ENCODE measurements at places on chromosomes 7 and 10.
A peak's percentile ranks its signal among the peaks of the same experiment; 100 is the strongest.

DNA sequence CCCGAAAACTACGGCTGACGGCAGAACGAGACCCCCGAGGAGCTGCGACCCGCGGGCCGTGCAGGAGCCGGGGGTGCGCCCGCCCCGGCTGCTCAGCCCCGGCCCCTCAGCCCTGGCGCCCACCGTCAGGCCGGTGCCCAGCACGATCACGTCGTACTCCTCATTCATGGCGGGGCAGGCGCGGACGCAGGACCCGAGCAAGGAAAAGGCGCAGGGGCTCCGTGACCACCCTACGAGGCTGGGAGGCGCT, 218 bp downstream of the GDI2 start:
- DNase-seq = no peak

DNA sequence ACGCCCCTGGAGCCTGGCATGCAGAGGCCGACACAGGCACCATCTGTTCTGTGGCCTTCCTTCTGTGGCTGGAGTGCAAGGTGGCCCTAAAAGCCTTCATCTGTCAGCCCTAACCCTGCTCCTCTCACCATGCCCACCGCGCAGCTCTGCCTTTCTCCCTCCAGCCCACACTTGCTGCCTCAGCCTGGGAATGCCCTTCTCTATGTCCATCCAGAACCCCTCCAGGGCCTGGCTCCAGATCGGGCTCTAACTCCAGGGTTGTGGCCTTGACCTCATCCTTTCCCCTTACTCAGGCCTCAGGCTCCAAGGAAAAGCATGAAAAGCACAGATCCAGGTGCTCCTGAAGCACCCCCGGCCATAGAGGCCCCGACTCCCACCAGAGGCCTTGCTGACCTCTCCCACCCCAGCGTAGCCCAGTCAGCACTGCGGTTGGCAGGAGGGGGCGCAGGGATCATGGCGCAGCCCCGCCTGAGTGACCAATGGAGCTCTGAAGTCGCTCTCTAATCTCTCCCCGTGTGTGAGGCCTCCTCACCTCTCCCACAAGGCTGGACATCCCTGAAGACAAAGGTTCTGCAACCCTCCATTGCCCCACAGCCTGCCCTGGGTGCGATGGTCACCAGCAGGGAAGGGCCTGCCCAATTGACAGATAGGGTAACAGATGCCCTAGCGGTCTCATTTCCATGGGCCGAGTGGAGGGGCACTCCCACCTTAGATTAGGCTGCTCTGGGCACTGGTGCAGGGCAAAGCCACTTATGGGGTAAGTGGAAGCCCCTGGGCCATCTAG, 9.2 kb downstream of the ZCCHC24 start:
- no peak for DNase-seq

DNA sequence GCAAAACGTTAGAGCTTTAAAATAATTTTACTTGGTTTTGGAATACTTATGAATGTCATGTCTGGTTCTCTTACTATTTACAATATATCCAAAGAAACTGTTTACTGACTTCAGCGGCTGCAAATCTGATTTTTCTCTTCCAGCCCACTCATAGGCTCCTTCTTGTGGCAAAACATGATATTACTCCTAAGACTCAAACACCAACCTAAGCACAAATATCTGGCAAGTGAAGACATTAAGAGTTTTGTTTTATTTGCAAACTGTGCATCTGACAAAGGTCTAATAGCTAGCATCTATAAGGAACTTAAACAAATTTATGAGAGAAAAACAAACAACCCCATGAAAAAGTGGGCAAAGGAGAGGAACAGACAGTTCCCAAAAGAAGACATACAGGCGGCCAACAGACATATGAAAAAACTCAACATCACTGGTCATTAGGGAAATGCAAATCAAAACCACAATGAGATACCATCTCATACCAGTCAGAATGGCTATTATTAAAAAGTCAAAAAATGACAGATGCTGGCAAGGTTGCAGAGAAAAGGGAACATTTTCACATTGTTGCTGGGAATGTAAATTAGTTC, 20.3 kb upstream of the GJC3 start:
- DNase-seq = no peak

GRCh38 chr7:104137971-104138370, 69.8 kb downstream of the ORC5 start:
- no peak for DNase-seq

DNA sequence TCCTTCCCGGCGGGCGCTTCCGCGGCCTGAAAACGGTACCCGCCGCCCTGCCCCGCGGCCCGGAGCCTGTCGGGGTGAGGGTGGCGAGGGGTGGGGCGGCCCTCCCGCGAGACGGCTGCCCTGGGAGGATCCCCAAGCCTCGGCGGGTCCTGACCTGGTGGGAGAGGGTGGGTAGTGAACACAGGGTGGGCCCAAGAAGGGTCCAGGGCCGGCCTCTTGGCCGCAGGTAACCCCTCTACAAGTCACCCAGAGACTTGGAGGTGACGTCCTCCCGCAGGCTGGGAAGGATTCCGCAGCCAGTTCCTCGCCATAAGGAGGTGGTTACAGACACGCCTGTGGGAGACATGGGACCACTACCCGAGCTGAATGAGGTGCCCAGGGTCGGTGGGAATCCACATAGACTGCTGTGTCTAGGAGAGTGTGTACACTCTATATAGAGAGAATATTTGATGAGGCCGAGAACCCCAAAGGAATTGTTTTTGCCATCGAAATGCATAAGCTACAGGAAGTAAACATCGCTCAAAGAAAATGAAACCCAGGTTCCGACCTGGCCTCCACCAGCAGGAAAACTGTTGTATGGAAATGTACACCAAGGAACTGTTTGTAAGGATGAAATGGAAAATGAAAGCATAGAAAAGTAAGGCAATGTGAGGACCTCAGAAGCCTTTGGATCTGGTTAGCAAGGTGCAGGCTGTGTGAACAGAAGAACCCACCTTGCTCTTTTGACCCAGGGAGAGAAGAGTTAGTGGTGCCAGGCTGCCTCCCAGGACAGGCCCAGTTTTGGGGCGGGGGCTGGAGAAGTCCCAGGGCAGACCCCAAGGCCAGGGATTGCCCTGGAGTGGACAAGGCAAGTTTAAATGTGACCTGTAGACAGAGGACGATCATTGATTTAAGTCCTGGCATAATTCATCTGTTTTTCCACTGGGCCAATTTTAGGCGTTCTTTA, 659 bp downstream of the OPTN start:
- DNase-seq = peak; percentile 21

DNA sequence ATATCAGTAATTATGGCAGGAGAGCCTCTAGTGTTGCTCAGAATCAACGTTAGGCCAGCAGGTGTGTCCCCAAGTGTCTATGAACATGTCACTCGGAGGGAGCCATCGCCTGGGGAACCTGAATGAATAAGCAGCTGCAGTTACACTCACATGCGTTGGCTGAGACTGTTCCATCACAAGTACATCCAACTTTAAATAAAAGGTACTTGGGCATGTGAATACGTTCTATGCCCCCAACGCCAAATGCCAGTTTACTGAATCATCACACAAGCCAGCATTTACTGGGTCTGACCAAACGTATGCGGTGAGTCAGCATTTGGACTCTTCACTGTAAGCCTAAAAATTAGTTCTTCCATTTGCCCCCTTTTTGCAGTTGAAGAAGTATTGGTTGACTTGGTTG, 207.6 kb upstream of the PLXNA4 start:
- peak; percentile 70 for DNase-seq

DNA sequence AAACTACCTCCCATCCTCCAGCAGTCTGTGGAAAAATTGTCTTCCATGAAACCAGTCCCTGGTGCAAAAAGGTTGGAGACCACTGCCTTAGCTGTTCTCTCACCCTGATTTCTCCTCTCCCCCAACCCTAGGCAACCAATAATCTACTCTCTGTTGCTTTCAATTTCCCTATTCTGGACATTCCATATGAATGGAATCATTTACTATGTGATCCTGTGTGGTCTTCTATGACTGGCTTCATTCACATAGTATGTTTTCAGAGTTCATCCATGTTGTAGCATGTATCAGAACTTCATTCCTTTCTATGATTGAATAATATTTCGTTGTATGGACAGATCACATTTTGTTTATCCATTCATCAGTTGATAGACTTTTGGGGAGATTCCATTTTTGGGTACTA, 38.3 kb upstream of the DLG5 start:
- no peak for DNase-seq

DNA sequence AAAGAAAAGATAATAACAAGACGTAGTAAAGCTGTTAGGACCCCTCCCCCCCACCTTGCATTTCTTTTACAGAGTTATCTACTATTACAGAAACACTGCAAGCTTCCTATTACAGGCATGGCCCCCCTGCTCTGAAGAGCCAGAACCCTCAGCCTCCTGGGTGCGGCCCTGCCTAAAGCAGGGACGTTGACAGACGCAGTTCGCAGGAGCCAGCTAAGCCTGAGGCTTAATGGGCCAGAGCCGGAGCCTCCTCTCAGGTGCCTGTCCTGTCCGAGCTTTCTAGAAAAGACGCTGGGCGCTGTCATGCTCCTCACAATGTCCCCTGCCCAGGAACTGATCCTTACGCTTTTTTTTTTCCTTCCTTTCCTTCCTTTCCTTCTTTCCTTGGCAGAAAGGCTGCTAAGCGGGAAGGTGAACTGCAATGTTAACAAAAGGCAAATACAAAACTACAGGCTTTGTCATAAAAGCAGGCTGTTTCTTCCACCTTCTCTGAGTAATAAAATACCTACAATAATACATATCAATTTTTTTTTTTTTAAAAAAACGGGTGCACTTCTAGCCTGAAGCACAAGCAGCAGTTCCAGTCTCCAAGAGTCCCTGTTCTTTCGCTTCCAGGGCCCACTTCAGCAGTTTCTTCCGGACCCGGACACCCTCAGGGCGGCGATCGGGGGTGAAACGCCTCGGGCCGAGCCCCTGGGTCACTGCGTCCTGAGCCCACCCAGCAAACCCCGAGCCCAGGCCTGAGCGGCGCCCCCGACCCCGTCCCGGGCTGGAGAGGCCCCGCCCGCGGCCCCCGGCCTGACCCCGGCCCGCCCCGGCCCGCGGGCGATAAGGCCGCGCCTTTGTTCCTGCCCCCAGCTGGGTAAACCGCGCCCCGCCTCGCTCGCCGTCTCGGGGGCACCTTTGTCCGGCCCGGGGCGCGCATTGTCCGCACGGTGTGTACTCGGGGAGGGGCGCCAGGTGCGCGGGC, 11.2 kb downstream of the MNX1 start:
- DNase-seq = no peak

- peak; percentile 72 for DNase-seq
Observed at GRCh38 chr10:110498982-110499795, 1.5 kb downstream of the DUSP5 start.

- no peak for DNase-seq
Observed at GRCh38 chr7:47597379-47597778, 15.5 kb upstream of the TNS3 start.

DNA sequence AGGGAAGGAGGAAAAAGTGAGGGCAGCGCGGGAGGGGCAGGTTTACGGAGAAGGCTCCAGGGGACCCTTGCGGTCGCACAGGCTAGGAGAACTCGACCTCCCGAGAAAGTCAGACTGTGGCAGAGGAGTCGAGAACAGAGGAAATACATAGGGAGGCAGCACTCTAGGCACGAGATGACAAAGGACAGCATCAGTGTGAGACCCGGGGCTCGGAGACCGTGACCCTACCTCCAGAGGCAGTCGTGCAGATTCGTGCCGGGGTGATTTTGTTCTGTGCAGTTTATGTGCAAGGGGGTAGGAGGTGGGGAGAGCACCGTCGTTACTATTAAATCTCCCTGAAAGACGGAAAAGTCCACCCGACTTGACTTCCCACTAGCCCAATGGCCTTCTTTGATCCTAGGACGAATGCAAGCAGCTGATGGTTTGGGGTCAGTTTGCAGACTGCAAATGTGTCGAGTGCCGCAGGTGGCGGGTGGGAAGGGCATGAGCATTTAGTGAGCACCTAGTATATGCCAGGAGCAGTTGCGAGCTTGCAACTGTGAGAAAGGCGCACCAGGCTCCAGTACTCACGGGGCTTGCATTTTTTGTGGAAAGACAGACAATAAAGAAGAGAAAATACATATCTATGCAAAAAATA, 674 bp upstream of the OSBPL3 start:
- DNase-seq = peak; percentile 81

DNA sequence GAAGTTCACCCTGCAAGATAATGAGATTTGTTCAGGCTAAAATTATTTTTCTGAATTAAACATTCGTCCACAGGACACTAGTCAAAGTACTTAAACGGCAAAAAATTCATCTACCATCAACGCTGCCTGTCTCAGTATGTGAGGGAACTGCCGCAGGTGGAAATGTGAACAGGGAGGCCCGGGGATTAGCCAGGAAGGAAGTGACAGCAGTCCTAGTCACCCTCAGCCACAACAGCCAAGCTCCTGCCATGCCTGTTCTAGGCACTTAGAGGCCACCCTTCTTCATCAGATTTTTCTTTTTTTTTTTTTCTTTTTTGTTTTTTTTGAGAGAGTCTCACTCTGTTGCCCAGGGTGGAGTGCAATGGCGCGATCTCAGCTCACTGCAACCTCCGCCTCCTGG, 9.4 kb downstream of the NUDT5 start:
- no peak for DNase-seq

DNA sequence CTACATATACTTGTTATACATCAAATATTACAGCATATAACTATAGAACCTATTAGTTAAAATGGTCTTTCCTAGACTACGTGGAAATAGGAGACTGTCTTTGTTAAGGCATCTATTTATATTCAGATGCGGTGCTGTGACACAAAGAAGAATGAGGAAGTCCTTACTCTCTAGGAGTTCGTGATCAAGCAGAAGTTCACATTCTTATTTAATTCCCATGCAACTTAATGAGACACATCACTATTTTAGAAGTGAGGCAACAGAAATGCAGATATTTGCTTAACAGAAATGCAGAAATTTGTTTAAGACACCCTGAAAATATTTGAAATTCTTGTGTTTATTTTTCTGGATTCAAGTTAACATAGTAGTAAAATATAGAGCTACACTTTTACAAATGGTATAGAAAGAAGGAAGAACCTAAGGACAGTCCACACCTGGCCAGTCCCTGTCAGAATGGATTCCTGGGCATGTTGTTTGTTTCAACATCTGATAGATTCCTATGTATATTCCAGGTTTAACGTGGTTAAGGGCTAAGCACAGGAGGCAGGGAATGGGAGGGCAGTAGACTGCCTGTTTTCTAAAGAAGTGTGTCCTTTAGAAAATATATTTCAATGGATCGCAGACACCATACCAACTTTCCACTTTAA, 70.6 kb upstream of the NXPH1 start:
- no peak for DNase-seq

DNA sequence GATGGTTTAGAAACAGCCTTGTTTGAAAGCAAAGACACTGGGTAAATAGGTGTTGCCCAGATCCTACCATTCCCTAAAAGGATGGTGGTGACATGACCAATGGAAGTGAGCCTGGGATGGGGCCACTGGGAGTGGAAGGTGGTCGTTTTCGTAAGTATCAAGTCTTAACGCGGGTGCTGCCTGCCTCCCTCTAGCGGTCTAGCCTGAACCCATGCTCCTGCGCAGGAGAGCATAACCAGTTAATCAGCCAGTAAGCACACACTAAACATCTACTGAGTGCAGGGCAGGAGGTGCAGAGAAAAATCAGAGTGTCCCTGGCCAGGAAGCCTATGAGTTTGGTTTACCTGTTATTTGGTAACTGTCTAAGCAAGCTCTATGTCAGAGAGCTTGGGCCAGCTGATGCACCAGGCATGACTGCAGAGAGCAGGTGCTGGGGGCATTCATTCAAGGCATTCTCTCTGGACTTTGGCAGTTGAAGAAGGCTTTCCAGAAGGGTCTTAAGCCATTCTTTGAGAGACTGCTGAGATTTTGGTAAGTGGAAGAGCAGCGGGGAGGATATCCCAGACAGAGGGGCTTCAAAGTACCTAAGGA, 930 bp downstream of the GARIN1A start:
- no peak for DNase-seq

GRCh38 chr10:11299125-11299524, 281.5 kb downstream of the CELF2 start:
- no peak for DNase-seq

Data from SW480 (cell line).